Left lung (tissue), 14 donors: ENCODE measurements at places on chromosomes 1 and 21. TPM values are rescaled to one million over a fixed set of nuclear protein-coding genes. Genes with fewer than 3 reads are reported as not detected.

UTS2 gene
- not detected for polyA plus RNA-seq

CRP gene
- not detected for polyA plus RNA-seq

RNF2 gene
- polyA plus RNA-seq = 45.9 TPM

CYP2J2 gene
- 2.5 TPM for polyA plus RNA-seq

OTUD7B gene
- 20.4 TPM for polyA plus RNA-seq
